Activated naive CD4-positive, alpha-beta T cell treated with Interleukin-2 at 50 U/mL for 16 hours (primary cell): ENCODE measurements at places on chromosomes 7 and 10.

DNA sequence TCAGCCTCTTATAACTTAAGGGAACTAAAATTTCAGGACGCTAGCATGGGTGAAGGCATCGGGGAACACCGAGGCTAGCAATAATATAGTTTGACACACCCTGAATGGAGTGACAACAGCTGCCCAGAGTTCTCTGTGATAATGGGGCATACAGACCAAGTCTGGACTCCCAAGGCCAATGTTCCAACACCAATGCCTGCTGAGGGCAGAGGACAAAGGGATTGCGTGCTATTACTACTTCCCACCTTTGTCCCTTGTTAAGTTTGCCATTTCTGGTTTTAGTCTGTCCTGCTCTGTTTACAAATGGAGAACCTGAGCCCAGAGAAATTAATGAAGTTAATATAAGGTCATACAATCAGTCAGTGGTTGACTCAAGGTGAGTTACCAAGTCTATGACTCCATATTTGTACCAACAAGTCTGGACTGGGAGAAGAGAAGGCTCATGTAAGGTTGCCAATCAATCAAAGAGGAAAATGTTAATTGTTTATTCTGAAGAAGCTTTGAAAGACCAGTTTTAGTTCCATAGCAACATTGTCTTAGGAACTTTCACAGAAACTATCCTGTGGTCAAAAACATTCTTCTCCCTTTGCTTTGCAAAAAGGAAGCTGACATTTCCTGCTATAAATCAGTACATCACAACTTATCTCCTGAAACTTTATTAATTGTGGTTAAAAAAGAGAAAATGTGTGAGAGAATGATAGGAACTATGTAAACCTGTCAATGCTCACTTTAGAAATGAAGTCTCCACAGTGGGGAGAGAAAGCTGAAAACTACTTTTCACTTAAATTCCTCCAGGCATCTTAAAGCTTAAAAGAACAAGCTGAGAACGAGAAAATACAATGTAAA, 74.5 kb downstream of the CCDC6 start:
- DNase-seq = no peak

DNA sequence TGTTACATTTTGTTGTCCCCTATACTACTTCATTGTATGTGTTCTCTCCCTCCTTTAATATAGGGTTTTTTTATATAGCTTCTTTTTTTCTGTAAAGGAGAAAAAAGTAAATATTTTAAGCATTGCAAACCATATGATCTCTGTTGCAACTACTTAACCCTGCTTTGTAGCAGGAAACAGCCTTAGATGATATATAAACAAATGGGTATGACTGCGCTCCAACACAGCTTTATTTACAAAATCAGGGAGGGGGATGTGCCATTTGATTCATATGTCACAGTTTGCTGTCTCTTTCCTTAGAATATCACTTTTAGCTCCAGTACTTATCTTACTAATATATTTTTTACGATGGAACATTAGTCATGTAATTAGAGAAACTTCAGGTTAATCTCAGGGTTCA, 155.2 kb upstream of the GNAI1 start:
- DNase-seq = no peak

DNA sequence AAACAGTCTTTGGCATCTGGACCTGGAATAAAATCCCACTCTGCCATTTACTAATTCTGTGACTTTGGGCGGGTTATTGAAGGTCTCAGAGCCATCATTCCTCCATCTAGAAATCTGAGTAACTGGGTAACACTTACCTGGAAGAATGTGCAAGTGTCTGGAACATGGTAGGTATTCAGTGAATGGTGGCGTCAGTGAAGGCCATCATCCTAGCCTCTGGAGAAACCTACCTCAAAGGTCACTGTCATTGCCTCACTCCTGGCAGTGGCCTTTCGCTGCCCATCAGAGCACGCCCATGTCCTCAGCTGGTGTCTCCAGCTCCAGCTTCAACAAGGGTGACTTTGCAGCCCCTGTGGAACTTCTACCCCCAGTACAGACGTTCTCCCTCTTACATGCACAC, 4.5 kb downstream of the GAL3ST4 start:
- no peak for DNase-seq

GRCh38 chr7:154380771-154381170, 328.6 kb downstream of the DPP6 start:
- DNase-seq = no peak

GRCh38 chr10:24891823-24892222, 60.6 kb downstream of the PRTFDC1 start:
- no peak for DNase-seq
